Heart left ventricle (tissue), 16 donors: ENCODE measurements at places on chromosomes 2 and 18.

GRCh38 chr2:145682546-145683157 lies 1162.7 kb upstream of the ZEB2 start:
- no peak for DNase-seq

- DNase-seq = no peak
These were observed 2.0 kb upstream of the EN1 start for GRCh38 chr2:118849226-118850167.

DNA sequence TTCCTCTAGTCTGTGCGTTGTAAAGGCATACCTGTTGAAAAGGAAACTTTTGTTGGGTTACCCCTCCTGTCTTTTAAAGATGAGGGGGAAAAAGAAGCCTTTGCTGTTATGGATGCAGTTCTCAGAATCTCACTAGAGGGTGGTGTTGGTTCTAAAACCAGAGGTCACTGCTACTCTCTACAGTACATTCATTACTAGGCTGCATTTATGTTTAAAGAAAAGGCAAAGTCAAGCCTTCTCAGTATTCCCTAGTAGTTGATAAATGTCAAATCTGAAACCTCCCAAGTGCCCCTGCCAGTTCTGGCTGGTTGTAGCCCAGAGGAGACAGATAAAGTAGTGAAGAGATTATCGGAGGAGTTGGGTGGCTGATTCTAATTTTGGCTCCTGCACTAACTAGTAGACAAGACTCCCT lies 1.4 kb upstream of the PLCL1 start:
- DNase-seq = no peak

- DNase-seq = peak; percentile 40
These were observed 83.0 kb upstream of the CHRNA1 start for GRCh38 chr2:174846941-174847938.

- no peak for DNase-seq
These were observed 40.7 kb upstream of the RAB27B start for GRCh38 chr18:54787616-54788015.

- DNase-seq = no peak
These were observed 98.7 kb downstream of the TWIST2 start for GRCh38 chr2:238946318-238947242.

- no peak for DNase-seq
These were observed 87.2 kb downstream of the RHOB start for GRCh38 chr2:20533993-20534622.

DNA sequence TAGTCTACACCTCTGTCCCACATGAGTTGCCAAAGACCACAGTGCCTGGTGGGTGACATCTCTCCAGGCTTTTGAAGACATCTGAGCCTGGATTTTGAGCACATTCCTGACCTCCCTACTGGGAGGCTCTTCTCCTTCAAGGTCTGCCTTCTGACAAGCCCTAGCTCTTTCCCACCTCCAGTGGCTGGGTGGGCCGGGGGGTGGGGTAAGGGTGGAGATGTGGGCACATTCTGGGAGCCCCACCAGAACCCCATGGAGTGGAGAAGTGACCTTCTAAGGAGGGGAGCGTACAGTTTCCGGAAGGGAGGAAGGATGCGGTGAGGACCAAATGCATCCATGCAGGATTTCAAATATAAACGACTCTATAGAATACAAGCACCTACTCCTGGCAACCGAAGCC lies 27.9 kb upstream of the ANXA4 start:
- DNase-seq = no peak

DNA sequence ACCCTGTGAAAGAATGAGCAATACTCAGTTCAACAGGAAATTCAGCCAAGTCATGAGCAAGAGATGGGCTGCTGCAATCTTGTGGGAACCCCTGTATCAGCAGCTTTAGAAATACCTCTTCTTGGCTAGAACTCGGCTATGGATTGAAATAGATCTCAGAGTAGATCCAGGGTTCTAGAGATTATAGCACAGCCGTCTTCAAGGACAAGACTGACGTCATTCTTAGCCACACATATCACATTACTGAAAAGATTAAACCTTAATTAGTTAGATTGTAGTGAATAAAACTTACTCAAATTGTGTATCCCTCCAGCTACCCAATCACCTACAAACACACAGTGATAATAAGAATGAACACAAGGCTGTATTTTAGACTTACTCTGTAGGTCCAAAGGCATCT lies 776.4 kb downstream of the EPHA4 start:
- DNase-seq = no peak

DNA sequence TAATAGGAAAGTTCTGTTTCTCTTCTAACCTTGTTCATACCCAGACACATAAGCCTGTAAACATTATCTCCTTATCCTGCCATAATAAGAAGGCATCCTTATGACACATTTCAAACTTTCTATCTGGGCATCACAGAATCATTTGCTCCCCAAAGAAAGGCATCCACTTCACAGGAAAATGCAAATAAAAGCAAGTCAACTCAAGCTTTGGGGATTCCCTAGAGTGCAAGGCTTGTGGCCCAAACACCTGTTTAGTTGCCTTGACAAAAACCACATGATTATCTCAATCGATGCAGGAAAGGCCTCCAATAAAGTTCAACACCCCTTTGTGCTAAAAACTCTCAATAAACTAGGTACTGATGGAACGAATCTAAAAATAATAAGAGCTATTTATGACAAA lies 195.7 kb upstream of the GALNT5 start:
- DNase-seq = no peak

DNA sequence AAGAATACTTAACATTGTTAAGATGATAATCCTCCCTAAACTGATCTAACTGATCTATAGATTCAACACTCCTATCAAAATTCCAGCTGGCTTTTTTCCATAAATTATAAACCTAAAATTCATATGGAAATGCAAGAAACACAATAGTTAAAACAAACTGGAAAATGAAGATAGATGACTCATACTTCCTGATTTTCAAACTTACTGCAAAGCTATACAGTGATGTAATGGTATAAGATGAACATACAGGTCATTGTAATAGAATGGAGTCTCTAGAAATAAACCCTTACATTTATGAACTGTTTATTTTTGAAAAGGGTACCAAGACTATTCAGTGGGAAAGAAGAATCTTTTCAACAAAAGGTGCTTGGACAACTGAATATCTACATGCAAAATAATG lies 32.3 kb downstream of the UBXN4 start:
- DNase-seq = no peak

DNA sequence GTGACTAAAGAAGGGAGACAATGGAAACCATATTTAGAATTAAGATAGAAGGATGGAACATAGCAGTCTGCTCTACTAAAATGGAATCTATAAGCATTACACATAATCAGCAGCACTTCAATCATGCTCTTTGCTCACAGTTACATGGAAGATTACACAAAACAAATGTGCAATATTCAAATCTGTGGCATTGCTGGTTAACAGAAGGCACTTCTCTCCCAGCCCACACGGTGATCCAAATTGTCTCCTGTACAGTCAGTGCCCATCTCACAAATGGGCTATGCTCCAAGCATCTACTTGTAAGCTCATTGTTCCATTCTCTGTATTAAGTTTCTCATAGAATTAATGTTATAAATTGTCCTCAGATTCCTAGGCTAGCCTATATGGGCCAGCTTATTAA lies 716.6 kb downstream of the NRXN1 start:
- DNase-seq = no peak

DNA sequence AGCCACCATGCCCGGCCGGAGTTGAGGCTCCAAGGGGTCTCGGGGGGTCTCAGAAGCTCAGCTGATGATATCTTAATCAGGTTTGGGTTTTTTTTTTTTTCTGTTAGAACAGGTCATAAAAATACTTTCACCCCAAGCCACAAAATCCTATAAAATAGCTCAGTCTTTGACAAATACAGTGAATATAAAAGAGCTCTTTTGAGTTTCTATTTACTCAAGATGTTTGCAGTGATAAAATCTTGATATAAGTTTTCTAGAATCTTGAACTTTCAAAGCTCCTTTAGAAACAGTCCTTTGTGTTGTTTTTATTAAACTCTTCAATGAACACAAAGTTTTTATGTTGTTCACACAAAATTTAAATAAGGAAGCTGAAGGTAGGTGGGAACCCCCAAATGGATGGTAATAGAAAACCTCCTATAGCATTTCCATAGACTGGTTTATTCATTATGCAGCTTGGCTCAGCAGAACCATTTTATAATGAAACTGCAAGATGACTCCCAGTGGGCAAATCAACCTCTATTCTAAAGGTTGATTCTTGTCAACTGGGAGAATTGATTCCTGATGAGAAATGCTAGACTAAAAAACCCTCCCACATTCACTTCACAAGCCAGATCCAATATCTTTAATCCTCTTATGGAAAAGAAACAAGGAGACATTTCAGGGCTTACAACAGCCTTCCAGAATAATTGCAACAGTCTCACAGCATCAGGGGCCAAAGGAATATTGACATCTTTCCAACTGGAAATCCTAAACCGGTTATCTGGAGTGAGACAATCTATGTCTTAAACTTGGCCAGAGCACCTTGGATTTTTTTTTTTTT lies 13.6 kb upstream of the NARS1 start:
- no peak for DNase-seq

GRCh38 chr2:79612999-79613398 lies 100.1 kb downstream of the CTNNA2 start:
- DNase-seq = no peak

DNA sequence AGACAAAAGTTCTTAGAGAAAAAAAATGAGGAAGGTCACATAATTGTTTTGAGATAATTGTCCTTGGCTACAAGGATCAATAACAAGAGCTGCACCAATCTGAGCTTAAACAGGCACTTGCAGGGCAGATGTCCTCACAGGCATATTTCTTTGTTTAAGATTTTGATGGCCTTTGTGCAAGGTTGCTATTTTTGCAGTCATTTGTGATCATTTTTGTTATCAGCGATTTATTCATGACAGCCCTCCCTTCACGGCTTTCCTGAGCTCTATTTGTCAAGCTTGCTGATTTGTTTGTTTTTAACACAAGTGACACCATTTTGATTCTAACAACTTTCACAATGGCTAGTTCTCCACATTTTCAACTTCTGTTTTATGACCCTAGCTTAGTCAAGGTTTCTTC lies 418.6 kb upstream of the REG3G start:
- DNase-seq = no peak

DNA sequence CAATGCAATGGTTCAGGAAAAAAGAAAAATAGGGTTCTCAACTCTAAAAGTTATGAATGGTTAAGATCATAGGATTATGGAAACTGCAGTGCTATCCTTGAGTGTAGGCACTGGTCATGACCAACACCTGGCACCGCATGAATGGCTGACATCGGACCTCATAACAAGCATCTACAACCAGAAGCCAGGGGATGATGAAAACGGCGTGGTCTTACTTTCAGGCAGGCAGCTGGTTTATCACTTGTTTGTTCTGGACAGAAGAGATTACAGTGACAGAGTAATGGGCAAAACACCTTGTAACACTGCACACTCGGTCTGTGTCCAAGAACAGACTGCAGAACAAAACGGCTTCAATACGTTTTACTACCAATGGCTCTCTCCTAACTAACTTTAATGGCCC lies 132.8 kb downstream of the STK39 start:
- no peak for DNase-seq

DNA sequence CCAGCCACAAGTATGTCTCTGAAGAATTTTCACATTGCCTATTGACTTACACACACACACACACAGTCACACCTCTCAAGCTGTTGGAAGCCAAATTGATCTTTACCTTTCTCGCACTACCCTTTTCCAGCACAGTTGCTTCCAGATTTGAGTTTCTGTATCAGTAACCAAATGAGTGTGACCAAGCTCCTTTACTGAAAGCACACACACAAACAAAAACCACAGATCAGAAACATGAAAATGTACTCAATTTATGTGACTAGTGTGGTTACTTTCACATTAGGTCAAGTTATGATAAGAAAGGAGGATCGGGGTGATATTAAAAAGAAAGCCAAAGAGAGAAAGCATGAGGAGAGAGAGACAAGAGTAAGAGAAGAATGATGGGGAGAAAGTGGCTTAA lies 993.9 kb upstream of the POU3F3 start:
- DNase-seq = no peak

DNA sequence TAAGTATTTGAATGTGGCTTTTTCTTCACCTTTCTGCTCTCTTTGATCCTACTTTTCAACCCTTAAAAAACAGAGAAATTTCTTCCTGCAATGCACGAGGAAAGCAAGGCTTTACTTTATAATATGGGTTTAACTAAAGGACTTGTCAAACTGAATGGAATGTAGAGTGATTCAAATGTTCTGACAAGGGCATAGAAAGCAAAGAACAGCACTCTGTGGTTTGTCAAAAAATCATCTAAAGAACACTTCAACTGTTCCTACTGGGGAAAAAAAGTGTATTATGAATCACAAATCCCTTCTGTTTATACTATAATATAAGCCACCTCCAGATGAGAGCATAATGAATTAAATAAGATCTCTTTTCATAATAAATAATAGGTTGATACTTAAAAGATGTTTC lies 45.0 kb upstream of the RIT2 start:
- DNase-seq = no peak

DNA sequence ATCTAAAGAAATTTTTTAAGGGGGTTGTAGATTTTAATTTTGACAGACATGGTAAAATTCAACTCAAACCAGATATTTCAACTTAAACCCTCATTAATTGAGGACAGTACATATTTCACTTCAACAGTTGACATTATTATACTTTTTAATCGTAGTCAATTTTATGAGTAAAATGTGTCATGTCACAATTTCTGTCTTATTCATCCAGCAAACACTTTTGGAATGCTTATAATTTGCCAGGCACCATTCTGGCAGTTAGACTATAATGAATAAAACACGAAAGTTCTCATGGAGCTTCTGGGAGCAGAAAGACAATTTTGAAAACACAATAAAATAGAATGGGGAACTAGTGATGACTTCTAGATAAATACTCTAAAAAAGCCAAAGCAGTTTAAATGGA lies 1094.8 kb downstream of the SUCLG1 start:
- DNase-seq = no peak

DNA sequence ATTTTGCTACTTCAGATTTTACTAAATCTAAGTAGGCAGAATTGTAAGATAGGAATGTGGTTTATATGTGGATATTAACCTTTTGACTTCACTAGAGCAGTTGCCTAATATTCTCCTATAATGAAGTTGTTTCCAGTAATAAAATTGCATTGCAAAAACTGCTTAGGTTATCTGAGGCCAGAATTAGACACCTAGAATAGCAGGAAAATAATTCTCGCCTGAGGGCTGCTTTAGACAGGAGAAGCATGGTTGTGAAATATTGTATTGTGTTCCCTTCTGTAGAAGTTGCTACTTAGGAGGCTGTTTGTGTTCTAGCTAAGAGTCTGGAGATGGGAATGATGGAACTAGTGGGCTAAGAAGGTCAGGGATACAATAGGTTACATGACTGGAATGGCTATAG lies 146.3 kb downstream of the PLCL1 start:
- no peak for DNase-seq

DNA sequence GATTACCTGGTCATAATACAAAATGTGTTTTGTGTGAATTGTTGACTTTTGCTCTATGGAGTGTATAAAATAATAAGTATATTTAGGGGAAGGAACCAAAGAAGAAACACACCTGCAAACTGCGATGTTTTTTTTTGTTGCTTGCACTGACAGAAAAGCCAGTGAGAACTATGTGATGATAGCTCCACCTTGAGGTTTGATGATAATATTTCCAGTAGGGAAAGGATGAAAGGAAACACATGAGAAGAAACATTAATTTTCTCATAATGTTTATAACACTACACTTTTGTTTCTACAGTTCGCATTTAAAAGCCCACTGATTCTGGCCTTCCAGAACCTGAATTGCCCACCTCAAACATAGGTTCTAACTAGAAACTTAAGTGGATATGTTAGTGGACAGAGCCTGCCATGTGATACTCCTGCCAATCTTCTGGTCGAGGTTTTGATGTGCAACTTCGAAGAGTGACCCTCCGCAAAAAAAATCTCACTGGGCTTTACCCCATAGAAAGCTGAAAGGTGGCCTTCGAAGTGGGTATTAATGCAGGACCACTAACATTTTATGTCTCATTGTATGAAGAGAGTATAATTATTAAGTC lies 476.4 kb upstream of the SPHKAP start:
- no peak for DNase-seq

GRCh38 chr2:88201811-88202169 lies 31.6 kb downstream of the THNSL2 start:
- no peak for DNase-seq
